ENCODE measurements at places on chromosomes 3 and 15. TPM values are rescaled to one million over a fixed set of nuclear protein-coding genes. Genes with fewer than 3 reads are reported as not detected.
A peak's percentile ranks its signal among the peaks of the same experiment; 100 is the strongest.

GRCh38 chr15:62828364-62828763 lies 214.2 kb upstream of the TPM1 start:
- DNase-seq, result no peak

- peak; percentile 85 for DNase-seq
These were observed 27.5 kb upstream of the MASP1 start for GRCh38 chr3:187318819-187319616.

- DNase-seq, result peak; percentile 59
These were observed 58.9 kb downstream of the MYO1E start for GRCh38 chr15:59313641-59314332.

DNA sequence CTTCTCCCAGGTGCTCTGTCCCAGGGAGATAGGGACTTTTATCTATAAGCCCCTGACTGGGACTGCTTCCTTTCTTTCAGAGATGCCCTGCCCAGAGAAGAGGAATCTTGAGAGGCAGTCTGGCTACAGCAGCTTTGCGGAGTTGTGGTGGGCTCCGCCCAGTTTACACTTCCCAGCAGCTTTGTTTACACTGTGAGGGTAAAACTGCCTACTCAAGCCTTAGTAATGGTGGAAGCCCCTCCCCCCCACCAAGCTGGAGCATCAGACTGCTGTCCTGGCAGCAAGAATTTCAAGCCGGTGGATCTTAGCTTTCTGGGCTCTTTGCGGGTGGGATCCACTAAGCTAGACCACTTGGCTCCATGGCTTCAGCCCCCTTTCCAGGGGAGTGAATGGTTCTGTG lies 253.8 kb upstream of the ARL6 start:
- DNase-seq, result no peak

- DNase-seq, result no peak
These were observed 83.8 kb upstream of the SUCLG2 start for GRCh38 chr3:67737906-67738865.

GRCh38 chr3:70061096-70061495 lies 61.6 kb downstream of the SAMMSON start:
- no peak for DNase-seq

DNA sequence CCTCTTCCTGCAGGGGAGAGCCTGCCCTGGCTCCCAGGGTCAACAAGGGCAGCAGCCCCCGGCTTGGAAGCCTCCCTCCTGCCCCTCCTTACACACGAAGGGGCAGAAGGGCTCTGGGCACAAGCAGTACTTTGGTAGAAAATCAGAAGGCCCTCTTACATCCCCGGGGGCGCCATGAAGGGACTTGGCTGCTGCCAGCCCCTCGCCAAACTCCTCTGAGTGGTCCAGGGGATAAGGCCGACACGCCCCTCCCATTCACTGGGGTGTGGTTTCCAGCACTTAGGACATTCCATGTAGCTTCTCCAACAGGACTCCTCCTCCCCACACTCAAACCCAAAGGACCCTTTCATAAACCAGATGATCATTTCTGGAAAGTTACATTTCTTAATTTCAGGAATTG lies 1.2 kb upstream of the ST8SIA2 start:
- no peak for DNase-seq

DNA sequence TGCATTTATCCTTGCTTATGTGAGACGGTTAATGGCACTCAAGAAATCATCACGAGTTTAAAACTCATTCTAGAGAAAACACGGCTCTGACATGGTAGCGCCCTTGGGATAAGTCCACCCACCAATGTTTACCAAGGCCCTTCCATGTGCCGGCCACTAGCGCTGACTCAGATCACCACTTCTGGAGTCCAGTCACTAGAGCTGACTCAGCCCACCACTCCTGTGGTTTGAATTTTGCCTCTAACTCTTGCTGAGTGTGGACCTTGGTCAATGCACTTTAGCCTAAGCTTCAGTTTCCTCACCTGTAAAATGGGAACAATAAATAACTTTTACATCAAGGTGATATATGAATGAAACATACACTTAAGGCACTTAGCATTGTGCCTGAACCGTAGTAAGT lies 358.4 kb upstream of the PROK2 start:
- DNase-seq, result peak; percentile 72

GRCh38 chr15:70194266-70194665 lies 96.5 kb upstream of the TLE3 start:
- no peak for DNase-seq

DNA sequence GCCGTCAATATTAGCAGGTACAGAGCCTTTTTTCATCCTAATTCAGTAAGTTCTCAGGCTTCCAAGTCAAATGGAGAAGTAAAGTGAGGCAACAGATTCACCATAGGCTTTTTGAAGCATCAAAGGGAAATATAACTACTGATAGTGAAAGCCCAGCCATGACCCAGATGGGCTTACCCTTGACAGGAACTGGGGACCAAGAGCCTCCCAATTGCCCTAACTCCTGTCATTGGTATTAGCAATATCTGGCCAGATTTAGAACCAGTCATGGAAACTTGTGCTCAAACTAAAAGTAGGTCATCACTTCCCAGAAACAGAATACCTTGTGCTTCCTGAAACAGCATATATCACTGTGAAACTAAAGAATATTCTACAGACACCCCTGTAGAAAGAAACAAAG lies 33.0 kb downstream of the NME9 start:
- DNase-seq, result no peak

DNA sequence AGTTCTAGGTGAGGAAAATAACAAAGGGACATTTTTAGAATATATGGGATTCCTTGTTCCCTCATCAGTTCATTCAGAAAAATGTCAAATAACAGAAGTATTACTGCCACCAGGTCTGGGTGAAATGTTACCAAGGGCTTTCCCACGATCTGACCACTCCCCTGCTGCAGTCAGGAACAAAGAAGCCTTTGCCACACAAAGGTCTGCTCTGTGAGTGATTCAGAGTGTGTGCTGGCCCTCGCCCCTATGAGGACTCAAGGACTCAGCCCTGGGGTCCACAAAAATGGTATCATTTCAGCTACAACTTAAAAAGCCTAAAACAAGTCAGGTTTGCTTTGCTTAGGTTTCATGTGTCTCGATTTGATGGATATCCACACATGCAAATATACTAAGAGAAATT lies 5.0 kb downstream of the MKRN3 start:
- no peak for DNase-seq

DNA sequence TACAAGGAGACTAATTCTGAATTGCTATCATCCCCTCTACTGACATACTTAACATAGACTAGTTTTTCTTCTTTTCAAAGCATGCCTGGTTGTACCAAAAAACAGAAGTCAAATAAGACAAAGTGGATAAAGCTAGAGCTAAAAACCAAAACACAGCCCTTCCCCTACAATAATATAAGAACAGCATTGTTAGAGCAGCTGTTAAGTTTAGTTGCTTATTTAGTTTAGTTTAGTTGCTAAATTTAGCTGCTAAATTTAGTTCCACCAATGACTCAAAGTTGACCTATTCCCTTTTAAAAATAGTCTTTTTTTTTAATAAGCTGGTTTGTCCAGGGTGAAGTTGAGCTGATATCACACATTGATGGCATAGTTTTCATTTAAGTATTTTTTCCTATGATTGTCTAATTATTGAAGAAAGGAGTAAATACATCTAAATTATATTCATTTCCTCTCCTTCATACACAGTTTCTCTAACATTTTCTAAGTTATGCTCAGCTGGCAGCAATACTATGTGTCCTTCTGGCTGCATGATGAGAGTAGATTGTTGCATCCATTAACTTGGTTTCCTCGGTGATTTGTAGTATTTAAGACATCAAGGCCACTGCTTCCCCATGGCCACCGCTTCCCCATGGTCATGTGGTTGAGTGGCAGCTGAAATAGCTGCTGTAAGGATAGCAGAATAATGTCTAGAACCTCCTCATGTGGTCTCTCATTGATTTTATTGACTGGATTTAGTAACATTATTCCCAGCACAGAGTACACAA lies 718.6 kb upstream of the NECTIN3 start:
- DNase-seq, result peak; percentile 35

DNA sequence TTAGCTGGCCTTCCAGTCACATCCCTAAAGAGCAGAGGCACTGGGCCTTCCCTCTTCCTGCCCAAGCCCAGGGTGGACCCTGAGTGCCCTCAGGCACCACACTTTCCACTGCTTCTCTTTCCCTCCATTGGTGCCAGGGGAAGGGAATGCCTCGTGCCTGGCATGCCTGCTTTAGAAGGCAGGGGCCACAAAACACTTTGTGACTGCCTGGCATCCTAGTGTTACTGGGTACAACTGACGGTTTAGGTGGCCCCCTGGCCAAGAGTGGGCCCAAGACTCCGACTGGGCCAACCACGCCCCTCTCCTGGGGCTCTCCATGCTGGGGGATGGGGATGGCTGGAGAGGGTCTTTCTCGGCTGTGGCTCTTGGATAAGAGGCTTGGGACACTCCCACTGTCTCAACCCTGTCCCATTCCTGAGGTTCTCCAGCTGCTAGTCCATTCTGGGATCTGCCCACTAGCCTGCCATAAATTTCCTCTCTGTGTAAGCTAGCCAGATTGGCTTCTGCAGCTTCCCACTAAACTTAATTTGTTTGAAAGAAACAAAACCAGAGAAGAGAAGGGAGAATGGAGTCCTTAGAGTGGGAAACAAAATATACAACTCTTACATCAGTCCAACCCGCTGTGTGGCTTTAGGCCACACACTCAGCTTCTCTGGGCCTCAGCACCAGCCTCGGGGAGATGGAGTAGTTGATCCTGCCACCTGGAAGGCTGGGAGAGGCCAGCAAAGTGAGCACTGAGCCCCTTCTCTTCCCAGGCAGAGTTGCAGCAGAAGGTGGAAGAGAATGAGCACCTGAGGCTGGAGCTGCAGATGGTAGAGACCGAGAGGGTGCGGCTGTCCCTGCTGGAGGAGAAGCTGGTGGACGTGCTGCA lies 24.1 kb upstream of the GP9 start:
- no peak for DNase-seq

DNA sequence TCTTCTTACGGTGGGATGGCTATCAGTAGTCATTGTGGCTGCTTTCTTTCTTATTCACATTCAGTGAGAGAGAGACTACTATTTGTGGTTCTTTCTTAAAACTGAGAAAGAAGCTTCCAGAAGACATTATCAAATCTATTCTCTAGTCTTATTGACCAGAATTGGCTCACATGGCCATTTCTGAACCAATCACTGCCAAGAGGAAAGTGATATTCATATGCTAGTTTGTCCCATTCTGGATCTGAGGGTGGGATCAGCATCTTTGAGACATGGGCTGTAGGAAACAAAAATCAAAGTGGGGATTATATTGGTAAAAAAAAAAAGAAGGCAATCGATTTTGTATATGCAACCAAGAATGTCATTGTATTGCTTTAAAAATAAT lies 106.4 kb upstream of the RASGRP1 start:
- no peak for DNase-seq

- DNase-seq, result no peak
These were observed 373.8 kb upstream of the PROK2 start for GRCh38 chr3:72158639-72159326.

DNA sequence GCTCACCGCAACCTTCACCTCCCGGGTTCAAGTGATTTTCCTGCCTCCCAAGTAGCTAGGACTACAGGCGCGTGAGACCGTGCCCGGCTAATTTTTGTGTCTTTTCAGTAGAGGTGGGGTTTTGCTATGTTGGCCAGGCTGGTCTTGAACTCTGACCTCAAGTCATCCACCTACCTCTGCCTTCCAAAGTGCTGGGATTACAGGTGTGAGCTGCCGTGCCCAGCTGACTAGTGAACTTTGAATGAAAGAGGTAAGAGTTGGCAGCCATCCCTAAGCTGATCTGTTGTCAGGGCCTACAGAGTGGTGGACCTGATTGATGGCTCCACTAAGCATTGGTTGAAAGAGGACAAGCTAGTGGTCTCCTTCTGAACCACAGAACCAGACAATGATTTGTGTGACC lies 15.3 kb downstream of the PXK start:
- no peak for DNase-seq

DNA sequence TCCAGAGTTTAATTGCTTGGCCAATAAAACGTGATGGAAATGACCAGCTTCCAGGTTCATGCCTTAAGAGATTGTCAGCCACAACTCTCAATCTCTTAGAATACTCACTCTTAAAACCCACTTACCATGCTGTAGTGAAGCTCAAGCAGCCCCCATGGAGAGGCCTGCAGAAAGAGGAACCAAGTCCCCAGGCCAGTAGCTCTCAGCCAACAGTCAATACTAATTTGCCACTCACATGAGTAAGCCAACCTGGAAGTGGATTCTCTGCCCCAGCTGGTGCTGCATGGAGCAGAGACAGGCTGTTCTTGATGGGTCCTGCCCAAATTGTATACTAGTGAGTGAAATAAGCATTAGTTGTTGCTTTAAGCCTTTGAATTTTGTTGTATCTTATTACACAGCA lies 155.9 kb downstream of the OXSM start:
- DNase-seq, result no peak

GRCh38 chr15:88454236-88454635 lies 13.0 kb downstream of the MRPL46 start:
- peak; percentile 63 for DNase-seq

DNA sequence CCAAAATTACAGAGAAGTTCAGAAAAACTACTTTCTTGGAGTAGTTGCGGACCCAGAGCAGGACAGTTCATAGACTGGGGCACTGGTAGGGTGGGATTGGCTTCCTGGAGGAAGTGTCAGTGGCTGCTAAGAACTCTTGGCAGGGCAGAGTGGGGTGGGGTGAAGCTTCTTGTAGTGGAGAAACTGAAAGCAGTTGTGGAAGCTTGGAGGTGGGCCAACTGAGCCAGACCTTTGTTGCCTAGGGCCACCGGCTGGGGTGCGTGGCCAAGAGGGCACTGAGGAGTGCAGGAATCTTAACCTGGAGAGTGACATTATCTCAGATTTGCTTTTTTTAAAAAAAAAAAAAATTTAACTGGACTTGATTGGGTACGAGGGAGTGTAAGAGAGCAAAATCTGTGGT lies 3.1 kb downstream of the KAT2B start:
- DNase-seq, result peak; percentile 51

Gene KPNA4
- 33.1 TPM for total RNA-seq

Gene NR2E3
- not detected for total RNA-seq

Gene CCRL2
- total RNA-seq, result not detected

Gene NEK11
- total RNA-seq, result 15.9 TPM

Gene GOLGA8G
- total RNA-seq, result not detected

Gene GOLGA6A
- total RNA-seq, result not detected

Gene ZBTB47
- total RNA-seq, result 72.8 TPM

Gene WDR49
- total RNA-seq, result not detected
